ENCODE measurements at places on chromosomes 11 and 22. TPM values are rescaled to one million over a fixed set of nuclear protein-coding genes. Genes with fewer than 3 reads are reported as not detected.

Gene SLC35C1
- 24.0 TPM for total RNA-seq

Gene MS4A2
- not detected for total RNA-seq

Gene ARHGAP20
- total RNA-seq, result 0.11 TPM

Gene MUC5B
- not detected for total RNA-seq

Gene CAPN5
- total RNA-seq, result 17.4 TPM

Gene RNF141
- 25.4 TPM for total RNA-seq

Gene LRRC32
- 43.7 TPM for total RNA-seq

Gene GAB4
- total RNA-seq, result not detected

- DNase-seq, result peak; percentile 16
Observed at GRCh38 chr11:44136176-44136945, 40.9 kb downstream of the EXT2 start.

DNA sequence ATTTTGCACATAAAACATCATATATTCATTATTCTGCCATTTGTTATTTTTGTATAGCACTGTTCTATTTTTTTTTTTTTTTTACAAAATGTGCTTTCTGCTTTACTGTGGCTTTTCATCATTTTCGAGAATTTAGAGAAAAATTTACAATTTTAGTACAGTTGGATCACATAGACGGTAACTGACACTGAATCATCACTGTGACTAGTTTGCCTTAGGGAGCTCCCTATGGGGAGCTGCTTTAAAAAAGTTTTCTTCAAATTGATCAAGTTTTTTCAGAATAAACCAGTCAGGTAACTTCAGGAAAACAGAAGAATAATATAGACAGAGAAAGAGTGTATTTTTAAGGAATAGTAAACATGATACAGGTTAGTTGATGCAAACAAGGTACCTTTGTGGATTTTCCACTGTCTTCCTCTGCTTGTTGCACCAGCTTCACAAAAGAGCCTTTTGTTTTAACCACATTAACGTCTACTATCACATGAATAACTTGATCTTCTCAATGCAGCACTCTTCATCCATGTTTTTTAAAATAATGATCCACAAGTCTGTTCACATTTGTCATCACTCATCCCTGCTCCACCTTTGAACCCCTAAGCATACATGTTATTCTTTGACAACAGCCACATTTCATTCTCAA is 327.0 kb downstream of the DYNC2H1 start:
- DNase-seq, result no peak

- DNase-seq, result no peak
Observed at GRCh38 chr22:22604326-22605073, 39.9 kb upstream of the GGTLC2 start.

DNA sequence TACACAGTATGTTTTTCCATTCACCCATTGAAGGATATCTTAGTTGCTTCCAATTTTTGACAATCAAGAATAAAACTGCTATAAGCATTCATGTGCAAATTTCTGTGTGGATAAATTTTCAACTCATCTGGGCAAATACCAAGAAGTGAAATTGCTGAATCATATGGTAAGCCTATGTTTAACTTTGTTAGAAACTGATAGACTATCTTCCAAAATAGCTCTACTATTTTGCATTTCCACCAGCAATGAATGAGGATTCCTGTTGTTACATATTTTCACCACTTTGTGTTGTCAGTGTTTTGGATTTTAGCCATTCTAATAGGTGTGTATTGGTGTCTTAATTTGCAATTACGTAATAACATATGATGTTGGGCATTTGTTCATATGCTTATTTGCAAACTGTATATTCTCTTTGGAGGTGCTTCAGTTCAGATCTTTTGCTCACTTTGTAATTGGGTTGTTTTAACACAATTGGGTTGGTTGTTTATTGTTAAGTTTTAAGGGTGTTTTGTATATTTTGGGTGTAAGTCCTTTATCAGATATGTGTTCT is 49.2 kb upstream of the FAM181B start:
- no peak for DNase-seq

- no peak for DNase-seq
Observed at GRCh38 chr11:1276041-1276790, 33.2 kb downstream of the TOLLIP start.

- DNase-seq, result no peak
Observed at GRCh38 chr11:94753630-94754029, 14.5 kb upstream of the AMOTL1 start.

DNA sequence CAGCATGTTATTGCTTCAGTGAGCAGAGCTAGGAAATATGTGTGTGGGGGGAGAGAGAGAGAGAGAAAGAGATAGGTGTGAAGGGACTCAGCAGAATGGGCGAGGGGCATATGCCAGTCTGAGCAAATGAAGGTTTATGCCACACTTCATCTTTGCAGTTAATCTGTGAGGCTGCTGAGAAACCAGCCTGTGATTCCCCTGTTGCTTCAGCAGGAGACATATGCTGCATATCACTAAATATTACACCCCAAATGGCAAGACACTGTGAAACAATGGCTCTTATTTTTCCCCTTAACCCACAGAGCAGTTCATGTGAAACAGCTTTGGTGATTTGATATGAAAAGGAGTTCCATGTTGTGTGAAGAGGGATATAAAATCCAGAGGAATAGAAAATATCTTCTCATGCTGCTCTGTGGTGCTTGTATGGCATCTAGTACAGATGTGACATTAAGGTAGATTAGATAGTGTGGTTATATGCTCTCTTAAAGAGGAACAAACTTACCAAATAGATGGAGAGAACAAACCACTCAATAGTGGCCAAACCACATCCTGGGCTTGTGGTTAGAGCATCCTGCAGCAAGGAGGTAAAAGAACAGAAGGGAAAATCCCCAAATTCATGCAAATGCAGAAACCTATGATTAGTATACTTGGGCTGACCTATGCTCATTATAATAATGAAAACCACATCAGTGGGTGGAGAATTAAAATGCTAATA is 864.2 kb downstream of the FAM181B start:
- DNase-seq, result peak; percentile 8

DNA sequence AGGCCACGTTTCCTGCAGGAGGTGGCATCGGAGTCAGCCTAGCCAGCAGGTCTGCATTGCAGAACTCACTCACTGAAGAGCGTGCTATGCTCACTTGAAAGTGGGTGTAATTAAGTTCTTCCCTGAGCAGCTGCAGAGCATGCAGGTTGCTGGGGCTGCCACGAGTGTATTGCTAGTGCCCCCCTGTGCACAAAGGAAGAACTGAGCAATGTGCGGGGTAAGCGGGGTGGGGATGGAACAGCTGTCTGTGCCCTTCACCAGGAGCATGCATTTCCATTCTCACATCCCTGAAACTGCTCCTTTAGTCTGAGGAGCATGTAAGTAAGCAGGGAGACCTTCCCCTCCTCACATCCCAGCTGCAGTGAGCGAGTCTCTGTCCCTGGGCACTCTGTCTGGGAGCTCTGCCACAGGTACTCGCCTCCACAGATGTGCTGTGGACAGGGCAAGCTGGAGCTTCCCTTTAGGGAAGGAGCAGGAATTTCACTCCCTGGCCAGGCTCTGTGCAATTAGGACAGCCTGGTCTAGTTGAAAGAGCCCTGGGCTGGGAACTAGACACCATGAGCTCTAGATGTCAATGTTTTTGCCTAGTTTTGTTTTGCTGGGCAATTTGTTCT is 1031.8 kb downstream of the NTM start:
- DNase-seq, result peak; percentile 36

DNA sequence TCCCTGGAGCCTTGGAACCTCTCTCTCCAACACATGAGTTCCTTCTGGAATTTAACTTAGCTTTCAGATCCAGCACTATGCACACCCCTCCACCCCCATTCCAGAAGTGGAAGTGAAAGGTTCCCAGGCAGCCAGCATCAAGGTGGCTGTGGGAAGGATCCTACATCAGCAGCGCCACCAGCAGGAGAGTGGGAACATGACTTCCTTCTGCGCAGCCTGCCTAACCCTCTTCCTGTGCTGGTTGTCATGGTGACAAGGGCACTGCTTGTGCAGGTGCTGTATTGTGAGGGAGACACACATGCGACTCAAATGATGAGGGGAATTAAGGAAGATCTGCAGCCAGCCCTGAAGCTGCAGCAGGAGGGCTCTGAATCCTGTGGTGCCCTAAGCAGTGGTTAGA is 904.5 kb upstream of the API5 start:
- no peak for DNase-seq

GRCh38 chr11:134987223-134987768 is 575.3 kb upstream of the B3GAT1 start:
- no peak for DNase-seq

DNA sequence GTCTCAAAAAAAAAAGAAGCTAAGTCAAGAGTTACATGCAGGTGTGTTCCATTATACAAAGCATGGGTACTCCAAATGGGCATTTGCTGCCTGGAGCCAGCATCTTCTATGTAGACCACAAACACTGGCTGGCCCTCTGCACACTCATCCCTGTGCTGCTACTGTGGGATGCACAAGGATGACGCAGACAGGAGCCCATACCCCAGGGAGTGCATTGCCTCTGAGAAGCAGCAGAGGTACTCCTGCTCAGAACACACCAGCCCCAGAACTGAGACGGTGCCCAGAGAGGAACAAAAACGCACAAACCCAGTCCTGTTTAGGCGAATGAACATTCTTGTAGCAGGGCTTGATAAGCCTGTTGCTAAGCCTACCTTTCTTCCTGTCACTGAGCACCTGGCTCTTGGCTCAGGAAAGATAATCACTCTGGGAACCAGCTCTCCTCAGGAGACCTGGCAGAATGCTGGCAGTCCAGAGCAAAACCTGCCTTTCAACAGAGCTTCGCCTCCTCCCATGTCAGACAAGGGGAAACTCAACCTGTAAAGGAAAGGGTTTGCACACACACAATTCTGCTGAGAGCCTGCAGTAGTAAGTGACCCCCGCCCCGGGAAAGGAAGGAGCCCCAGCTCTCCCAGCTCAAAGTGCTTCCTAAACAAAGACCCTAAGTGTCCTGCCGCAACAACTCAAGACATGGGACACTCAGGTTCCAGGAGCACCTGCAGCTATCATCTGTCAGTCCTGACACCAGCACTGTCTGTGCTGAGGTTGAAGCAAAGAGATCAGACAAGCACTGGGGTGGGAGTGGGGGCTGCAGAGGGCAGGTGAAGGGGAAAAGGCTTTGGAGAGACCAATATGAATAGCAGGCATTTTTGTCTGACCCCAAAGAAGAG is 145.7 kb downstream of the TENM4 start:
- DNase-seq, result no peak

GRCh38 chr11:72812967-72813739 is 1.1 kb upstream of the ATG16L2 start:
- peak; percentile 59 for DNase-seq

DNA sequence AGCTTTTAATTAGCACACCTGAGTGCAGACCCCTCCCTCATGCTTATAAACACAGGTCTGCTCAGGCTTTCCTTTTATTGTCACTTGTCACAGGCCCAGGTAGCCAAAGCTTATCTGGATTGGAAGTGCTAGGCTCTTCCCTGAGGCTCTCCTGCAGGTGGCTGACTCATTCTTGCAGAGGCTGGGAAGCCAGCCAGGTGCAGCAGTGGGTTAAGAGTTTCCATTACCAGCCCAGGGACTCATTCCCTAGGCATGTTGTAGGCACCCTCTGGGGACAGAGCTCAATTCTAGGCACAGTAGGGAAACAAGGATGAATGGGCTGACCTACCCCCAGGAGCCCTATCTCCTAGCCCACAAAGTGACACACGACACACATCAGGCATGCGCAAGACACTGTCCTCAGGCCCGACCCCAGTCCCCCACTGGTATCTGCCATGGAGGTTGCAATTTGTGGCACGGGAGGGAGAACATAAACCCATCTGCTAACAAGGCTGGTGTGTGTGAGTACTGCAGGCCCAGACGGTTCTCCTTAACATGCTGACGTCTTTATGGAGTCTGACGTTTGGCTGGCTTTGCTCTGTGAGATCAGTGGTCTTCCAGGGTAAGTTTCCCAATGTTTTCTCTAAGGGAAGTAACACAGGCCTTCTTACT is 94.2 kb downstream of the ABTB2 start:
- DNase-seq, result peak; percentile 88

DNA sequence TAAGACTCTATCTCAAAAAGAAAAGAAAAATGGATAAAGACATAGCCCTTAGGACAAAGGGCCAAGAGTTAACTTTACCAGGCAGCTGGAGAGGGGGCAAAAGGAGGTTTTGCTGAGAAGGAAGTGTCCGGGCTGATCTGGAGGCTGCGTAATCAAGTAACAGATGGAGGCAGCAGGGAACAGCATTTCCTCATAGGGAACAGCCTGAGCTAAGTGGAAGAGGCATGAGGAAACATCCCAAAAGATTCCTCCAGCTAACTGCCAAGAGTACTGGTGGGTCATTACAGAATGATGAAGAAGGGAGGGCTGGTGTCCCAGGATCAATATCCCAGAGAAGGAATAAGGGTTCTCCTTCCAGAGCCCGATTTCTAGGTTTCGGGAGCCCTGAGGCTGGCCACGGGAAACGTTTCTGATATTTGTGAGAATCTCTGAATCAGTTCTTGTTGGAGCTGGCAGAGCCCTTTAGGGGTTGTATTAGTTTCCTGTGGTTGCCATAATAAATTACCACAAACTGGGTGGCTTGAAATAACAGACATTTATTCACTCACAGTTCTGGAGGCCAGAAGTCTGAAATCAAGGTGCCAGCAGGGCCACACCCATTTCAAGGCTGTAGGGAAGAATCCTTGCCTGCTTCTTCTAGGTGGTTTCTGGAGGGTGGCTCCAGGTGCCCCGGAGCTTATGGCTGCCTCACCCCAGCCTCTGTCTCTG is 21.2 kb downstream of the LIF start:
- no peak for DNase-seq

DNA sequence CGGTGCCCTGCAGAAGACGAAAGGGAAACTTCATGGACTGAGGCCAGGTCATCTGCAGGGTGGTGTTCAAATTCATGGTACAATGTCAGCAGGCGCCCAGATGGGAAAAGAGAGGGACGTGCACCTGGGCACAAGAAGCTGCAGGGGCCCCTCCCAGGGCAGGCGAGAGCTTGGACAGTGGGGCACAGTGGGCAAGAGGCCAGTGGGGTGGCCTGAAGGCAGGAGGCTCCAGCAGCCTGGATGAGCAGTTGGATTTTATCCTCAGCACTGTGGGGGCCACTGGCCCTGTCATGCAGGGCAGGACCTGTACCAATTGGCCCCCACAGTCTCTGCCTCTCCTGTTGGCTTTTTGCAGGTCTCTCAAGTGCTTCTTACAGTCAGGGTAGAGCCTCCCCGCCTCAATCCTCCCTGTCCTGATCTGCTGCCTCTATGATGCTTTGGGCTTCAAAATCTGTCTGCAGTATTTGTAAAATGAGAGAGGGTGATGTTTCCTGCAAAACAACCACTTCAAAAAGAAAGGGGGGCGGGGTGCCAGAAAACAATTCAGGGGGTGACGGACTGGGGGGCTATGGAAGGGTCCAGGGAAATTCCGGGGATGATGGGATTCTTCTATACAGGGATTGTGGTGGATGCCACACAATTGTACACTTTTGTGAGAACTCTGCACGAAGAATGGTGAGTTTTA is 1.7 kb upstream of the BID start:
- DNase-seq, result no peak

- DNase-seq, result no peak
Observed at GRCh38 chr11:39462506-39462905, 1996.9 kb downstream of the LRRC4C start.
